ENCODE measurements at places on chromosomes 16 and 17.
A peak's percentile ranks its signal among the peaks of the same experiment; 100 is the strongest.

GRCh38 chr17:1137465-1137894 is 42.3 kb downstream of the ABR start:
- peak; percentile 22 for DNase-seq

GRCh38 chr16:69179328-69180010 is 7.5 kb upstream of the SNTB2 start:
- DNase-seq: no peak

DNA sequence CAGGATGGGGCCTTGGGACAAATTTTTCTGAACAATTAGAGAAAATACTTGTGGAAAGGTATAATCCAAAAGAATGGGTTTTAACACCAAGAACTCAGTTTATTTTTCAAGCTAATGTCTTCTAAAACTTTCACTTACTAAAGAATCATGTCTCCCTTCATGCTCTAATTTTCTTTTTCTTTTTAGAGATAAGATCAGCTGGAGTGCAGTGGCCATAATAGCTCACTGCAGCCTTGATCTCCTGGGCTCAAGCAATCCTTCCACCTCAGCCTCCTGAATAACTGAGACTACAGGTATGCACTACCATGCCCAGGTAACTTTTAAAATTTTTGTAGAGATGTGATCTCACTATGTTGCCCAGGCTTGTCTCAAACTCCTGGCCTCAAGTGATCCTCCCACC is 5.5 kb downstream of the OR4D1 start:
- no peak for DNase-seq

DNA sequence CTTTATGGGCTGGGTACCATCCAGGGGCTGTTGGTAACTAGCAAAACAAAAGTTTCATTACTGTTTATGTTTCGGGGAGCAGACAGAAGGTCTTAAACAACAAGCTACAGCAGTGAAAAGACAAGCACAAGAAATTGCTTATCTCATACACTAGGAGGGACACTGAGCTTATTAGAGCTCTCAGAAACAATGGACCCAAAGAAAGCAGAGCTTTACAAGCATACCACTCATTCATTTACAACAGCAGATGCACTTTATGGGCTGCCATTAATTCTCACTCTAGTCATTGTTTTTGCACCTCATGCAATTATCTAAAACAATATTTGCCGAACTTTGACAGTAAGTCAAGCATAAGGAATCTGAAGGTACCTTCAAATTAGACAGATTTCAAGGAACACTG is 10.0 kb downstream of the KRT16 start:
- no peak for DNase-seq

- DNase-seq: no peak
Observed at GRCh38 chr16:65083164-65083857, 38.6 kb downstream of the CDH11 start.

Measured in NCI-H510A treated with DMSO at 0.1 percent for 48 hours (cell line).